ENCODE measurements at places on chromosomes 11 and 22. TPM values are rescaled to one million over a fixed set of nuclear protein-coding genes. Genes with fewer than 3 reads are reported as not detected.
A peak's percentile ranks its signal among the peaks of the same experiment; 100 is the strongest.

Gene OR8A1
- total RNA-seq: not detected

Gene KRTAP5-2
- not detected for total RNA-seq

Gene KIRREL3
- not detected for total RNA-seq

Gene KCNJ1
- total RNA-seq: not detected

Gene EIF3L
- 256 TPM for total RNA-seq

Gene PDGFD
- total RNA-seq: 50.6 TPM

Gene THOC5
- 21.5 TPM for total RNA-seq

Gene PRG3
- not detected for total RNA-seq

Gene KDM4D
- total RNA-seq: not detected

Gene RGL4
- total RNA-seq: not detected

Gene RASL10A
- total RNA-seq: not detected

Gene F2
- total RNA-seq: 2.6 TPM

- no peak for DNase-seq
Observed at GRCh38 chr11:107769189-107769588, 57.3 kb upstream of the SLN start.

DNA sequence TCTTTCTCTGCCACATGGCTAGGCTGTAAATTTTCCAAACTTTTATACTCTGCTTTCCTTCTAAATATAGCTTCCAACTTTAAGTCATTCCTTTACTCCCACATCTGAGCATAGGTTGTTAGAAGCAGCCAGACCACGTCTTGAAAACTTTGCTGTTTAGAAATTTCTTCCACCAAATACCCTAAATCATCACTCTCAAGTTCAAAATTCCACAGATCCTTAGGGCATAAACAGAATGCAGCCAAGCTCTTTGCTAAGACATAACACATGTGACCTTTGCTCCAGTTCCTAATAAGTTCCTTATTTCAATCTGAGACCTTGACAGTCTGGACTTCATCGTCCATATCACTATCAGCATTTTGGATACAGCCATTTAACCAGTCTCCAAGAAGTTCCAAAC, 749.9 kb downstream of the METTL15 start:
- no peak for DNase-seq

- DNase-seq: no peak
Observed at GRCh38 chr22:49770547-49771265, 57.0 kb downstream of the BRD1 start.

DNA sequence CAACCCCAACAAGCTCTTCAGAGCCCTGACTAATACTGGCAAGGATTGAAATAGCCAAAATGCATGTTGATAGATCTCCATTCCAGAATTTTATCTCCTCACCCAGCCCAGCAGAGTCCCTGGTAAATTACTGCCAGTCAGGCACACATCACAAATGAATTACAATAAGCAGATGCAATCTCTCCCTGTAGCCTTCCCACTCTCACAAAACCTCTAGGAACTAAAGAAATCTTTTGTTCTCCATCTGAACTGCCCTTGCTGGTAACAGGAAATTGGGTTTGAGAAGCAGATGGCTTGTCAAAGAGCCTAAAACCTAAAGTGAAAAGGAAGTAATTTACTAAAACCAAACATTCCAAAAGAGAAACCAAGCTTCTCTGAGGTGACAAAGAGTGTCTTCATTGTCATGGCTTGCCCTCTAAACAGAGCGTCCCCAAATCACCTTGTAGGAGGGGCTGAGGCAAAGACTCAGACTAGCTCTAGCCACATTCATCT, 59.5 kb downstream of the FAM168A start:
- no peak for DNase-seq

DNA sequence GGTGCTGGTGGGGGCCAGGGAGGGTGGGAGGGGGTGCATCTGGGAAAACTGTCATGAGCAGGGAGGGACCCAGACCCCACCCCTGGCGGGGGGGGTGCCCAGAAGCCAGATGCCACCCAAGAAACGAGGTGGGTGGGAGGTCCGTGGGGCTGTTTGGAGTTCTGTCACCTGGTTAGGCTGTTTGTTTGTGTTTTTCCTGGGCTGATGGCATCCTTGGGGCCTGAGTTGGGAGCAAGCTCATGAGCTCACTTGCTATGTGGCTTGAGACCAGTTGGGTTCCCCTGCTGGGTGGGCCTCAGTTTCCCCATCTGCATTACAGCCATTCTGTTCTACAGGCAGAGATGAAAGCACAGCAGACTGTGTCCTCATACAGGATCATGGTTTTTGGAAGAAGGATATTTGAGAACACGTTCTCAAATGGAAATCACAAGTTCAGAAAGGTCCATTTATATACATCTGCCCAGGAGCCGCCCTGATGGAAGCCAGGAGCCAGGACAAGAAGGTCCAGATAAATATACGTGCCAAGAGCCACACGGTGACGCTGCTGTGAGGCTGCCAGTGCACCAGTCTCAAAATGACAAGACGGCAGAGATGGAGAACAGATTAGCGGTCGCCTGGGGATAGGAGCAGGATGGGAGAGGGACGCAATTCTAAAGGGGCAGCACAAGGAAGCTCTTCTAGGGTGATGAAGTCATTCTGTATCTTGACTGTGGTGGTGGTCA, 312.9 kb downstream of the MN1 start:
- DNase-seq: no peak

- DNase-seq: no peak
Observed at GRCh38 chr11:39461066-39461465, 1998.4 kb downstream of the LRRC4C start.

- DNase-seq: peak; percentile 57
Observed at GRCh38 chr22:19655399-19655798, 58.9 kb upstream of the SEPTIN5 start.

- DNase-seq: peak; percentile 82
Observed at GRCh38 chr11:121464352-121464946, 11.7 kb upstream of the SORL1-AS1 start.

GRCh38 chr11:7673724-7674434, 579 bp upstream of the CYB5R2 start:
- peak; percentile 76 for DNase-seq

GRCh38 chr11:119974051-119974450, 163.9 kb downstream of the TRIM29 start:
- no peak for DNase-seq

DNA sequence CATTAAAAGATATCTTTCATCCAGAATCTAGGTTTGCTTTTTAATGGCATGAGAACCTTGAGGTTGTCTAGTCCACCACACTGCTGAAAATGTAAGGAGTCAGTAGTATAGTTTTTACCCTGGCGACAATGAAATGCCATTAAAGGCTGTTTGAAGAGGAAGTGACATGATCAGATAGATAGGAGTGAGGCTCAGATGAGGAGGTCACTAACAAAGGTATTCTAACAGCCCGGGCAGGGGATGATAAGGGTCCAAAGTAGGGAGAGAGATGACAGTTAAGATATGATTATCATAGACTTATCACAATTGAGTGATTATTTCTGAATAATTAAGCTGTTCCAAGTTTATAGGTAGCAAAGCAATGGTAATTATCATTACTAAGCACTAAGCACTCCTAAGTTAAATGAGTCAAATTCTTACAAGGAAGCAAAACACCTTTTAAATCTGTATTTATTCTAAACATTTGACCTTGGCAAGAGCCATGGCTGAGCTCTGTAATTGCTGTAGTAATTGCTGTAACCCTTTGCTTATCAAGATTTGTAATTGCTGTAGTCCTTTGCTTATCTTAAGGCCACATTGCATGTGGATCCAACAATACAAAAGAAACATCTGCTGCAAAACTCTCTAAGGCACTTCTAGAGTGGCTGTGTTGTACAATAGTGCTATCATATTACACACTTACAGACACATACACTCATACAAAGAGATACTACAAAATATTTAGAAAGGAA, 92.6 kb downstream of the ENTHD1 start:
- DNase-seq: no peak

- no peak for DNase-seq
Observed at GRCh38 chr11:24421766-24422165, 75.1 kb upstream of the LUZP2 start.

DNA sequence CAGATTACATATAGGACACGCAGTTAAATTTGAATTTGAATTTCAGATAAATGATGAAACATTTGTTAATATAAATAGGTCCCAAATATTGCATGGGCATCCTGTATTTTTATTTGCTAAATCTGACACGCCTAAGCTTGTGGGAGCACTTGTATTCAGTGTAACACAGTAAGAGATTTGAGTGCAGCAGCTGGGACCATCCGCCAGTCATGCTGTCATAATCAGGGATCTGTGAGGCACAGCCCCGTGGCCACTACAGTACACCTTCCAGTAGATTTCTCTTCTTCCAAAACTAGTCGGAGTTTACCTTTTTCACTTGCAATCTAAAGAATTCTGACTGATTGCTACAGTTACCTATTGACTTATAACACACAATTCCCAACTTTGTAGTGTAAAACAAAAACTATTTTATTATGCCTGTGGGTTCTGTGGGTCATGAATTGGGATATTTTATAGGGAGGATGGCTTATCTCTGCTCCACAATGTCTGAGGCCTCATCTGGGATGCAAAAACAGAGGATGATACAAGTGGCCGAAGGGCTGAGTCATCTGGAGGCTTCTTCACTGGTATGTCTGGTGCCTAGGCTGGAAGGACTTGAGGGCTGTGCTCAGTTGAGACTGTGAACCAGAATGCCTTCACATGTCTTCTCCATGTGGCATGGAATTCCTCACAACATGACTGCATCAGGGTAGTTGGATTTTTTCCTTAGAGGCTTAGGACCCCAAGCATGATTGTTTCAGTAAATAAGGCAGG, 74.1 kb downstream of the PRSS23 start:
- DNase-seq: no peak

GRCh38 chr22:18104566-18104965, 6.0 kb upstream of the TUBA8 start:
- DNase-seq: no peak

- DNase-seq: no peak
Observed at GRCh38 chr22:37456346-37456745, 29.1 kb upstream of the ELFN2 start.

DNA sequence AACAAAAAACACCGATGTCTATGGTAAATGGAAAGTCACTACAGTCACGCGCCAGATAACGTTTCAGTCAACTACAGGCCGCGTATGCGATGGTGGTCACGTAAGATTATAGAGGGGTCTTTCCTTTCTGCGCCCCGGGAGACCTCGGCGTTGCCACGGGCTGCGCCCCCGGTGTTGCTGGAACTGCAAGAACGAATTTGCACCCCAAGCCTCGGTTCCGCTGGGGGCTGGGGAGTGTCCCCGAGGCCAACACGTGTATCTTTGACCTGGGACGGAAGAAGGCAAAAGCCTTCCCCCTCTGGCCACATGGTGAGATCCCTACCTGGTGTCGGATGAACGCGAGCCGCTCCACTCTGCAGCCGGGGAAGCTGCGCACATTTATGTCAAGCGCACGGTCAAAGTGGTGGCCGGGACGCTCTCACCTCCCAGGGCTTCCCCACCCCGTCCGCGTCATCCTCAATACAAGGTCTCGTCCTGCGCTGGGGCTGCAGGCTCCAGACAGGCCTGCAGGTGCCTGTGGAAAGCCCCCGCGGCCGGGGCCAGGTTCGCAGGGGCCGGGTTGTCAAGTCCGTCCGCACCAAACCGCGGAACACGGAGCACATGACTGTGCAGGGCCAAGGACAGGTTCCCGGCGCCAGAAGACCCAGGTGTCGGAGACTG, 29.3 kb upstream of the APLP2 start:
- DNase-seq: no peak

DNA sequence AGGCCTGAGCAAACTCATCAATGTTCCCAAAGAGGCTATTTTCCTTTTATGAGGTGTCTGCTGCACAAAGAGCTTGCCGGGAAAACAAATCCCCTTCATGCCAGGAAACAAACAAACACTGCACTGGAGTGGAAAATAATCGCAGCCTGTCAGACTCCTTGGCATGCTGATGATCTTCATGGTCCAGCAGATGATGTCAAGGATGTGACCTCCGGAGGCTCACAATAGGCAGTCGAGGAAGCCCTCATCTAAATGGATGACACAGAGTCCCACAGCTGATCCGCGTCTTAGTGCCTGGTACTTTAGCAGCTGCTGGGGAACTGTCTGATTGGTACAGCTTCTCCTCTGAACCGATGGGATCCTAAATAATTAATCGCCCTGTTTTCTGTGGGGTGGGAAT, 187.6 kb downstream of the TENM4 start:
- no peak for DNase-seq

DNA sequence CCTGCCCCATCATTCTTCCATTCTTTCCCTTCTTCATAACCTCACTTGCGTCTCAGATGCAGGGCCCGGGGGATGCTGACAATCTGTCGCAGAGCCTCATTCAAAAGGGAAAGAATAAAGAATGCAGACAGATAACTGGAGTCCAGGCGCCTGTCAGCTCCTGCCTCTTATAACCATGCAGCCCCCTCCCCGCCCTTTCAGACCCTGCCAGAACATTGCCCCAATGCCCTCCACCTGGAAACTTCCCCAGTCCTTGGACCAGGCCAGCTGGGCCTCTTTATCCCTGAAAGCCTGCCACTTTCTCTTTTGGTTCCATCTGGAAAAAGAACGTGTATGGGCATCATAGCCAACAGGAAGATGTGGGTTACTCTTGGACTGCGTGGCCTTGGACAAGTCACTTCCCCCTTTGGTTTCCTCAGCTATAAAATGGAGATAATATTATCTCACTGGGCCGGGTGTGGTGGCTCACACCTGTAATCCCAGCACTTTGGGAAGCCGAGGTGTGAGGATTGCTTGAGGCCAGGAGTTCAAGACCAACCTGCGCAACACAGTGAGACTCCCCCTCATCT, 2.1 kb upstream of the TCF20 start:
- no peak for DNase-seq

DNA sequence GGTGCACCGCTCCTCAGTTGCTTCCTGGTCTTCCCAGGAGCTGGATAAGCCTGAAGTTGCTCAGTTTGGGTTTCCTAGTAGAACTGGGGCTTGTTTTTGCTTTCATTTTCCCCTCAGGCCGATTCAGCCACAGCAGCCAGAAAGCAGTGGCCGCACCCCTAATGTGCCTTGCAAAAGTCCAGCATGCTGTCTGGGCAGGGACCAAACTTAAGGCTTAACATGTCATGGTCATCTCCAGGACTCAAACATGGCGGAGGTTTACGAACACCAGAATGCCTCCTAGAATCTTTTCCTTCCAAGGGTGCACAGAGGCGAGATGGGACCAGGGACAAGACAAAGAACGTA, 2.5 kb downstream of the GNG3 start:
- no peak for DNase-seq

- DNase-seq: no peak
Observed at GRCh38 chr11:2929950-2930703, 907 bp upstream of the PHLDA2 start.

DNA sequence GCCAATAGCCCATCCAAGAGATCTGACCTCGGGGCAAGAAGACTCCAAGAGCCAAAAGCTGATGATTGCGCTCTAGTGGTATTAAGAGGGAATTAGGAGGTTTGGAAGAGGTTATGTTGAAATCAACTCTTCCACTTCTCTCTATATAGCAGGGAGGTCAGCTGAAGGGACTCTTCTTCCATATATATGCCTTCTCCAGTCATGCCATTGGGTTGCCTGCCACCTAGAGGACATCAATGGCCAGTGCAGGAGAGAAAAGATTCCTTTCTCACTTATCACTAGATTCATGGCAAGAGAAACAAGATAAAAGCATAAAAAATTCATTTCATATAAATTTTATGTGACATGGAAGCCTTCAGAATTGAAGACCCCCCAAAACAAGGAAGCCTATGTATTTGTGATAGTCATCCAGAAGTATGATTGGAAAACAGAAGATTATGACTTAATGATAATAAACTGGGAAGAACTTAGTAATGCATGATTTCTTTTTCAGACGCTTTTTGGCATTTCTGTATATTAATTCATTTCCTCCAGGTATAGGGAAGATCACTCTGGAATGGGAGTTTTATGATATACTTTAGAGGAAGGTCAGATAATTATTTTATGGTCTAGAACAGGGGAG, 435.1 kb upstream of the DDI1 start:
- no peak for DNase-seq

Measured in ascending aorta (tissue), 2 donors.